ENCODE measurements at places on chromosomes 6 and 20.

GRCh38 chr6:35703554-35703953 lies 14.8 kb upstream of the FKBP5 start:
- DNase-seq = no peak

DNA sequence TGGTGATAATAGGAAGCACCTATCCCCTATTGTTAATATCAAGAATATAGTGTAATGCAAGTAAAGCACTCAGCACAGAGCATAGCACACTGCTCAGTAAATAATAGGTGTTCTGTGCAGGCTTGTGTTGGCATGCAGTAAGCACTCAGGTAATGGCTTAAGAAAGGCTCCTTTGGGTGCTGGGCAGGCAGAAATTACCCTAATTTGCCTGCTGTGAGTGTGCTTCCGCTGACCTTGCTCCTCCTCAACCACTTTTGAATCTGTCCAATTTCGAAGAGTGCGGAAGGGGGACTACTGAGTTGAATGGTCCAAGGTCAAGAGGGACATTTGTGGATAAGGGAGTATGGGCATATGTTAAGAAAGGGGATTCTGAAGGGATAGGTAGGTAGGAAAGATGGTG lies 15.4 kb downstream of the SRSF3 start:
- DNase-seq = no peak

DNA sequence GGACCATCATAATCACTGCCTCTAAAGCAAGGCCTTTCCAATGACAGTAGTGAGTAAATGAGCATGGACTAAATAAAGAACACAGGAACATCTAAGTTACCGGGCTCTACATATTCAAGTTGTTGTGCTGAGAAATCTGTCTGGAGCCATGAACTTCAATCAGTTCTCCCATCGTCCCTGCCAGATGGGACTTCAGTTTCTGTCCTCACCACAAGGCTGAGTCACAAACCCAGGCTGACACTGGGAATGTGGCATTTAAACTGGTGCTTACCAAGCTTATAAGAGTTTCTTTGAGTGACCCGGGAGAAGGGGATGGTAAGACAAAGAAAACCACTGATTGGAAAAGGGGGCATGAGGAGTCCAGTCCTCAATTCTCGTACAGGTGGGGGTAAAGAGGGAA lies 497.0 kb downstream of the MAFB start:
- no peak for DNase-seq

GRCh38 chr20:63186528-63187316 lies 29.2 kb downstream of the YTHDF1 start:
- no peak for DNase-seq

- DNase-seq = no peak
These were observed 43.3 kb downstream of the VAPB start for GRCh38 chr20:58432186-58432954.

GRCh38 chr6:3627956-3628835 lies 123.3 kb downstream of the PXDC1 start:
- peak; percentile 78 for DNase-seq
